Neural crest cell (in vitro differentiated cells): ENCODE measurements at places on chromosomes 7 and 10. TPM values are rescaled to one million over a fixed set of nuclear protein-coding genes. Genes with fewer than 3 reads are reported as not detected.

The BRAT1 gene
- total RNA-seq = 47.3 and 52.7 TPM in 2 replicates

The WNT8B gene
- total RNA-seq = 3.8 and 4.2 TPM in 2 replicates

The CAMK1D gene
- total RNA-seq = 6.4 and 6.5 TPM in 2 replicates

The TAC1 gene
- total RNA-seq = 0.45 TPM in 1 of 2 replicates, not detected in the other

The MYH16 gene
- total RNA-seq = not detected in 2 replicates

The UCMA gene
- not detected in 2 replicates for total RNA-seq

The HGF gene
- 0.05 and 0.14 TPM in 2 replicates for total RNA-seq

The IL6 gene
- total RNA-seq = not detected in 2 replicates

The SEMA3C gene
- total RNA-seq = 36.6 and 36.9 TPM in 2 replicates

The KCNIP2 gene
- 2.2 and 3.9 TPM in 2 replicates for total RNA-seq

The LLCFC1 gene
- total RNA-seq = not detected in 2 replicates

The HK1 gene
- total RNA-seq = 88.8 and 93.2 TPM in 2 replicates

DNA sequence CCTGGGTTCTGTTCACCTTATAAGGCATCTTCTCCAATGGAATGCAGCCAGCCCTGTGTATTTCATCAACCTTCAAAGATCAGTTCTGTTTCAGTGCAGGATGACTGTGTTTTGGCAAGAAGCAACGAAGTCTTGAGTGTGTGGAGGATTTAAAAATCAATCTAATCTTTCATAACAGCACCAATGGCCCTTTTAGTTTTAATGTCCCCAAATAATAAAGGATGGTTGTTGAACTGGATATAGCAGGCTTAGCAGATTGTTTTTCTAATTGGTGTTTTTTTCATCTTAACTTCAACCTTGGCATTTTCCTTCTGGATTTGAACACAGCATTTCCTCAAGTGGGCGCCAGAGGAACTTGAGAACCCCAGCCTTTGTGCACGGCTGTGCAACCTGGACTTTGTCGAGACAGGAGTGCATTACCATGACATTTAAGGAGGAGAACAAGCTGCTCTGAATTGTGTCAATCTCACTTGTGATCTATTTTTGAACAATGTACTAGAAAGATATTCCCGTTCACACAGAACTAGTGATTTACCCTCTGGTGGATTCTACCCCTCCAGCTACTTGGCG lies 313.3 kb upstream of the AKR1E2 start:
- no peak for DNase-seq

- DNase-seq = no peak
These were observed 7.0 kb upstream of the RPEL1 start for GRCh38 chr10:103238506-103239252.

GRCh38 chr7:157645539-157645938 lies 308.7 kb downstream of the DNAJB6 start:
- no peak for DNase-seq

- peak; percentile 80 for DNase-seq
These were observed 71.3 kb upstream of the TNRC18 start for GRCh38 chr7:5494683-5495561.

GRCh38 chr7:132647311-132647710 lies 71.0 kb upstream of the PLXNA4 start:
- no peak for DNase-seq

GRCh38 chr10:97542169-97543024 lies 30.2 kb upstream of the ANKRD2 start:
- no peak for DNase-seq

GRCh38 chr7:102097601-102098161 lies 189.0 kb upstream of the SH2B2 start:
- no peak for DNase-seq

DNA sequence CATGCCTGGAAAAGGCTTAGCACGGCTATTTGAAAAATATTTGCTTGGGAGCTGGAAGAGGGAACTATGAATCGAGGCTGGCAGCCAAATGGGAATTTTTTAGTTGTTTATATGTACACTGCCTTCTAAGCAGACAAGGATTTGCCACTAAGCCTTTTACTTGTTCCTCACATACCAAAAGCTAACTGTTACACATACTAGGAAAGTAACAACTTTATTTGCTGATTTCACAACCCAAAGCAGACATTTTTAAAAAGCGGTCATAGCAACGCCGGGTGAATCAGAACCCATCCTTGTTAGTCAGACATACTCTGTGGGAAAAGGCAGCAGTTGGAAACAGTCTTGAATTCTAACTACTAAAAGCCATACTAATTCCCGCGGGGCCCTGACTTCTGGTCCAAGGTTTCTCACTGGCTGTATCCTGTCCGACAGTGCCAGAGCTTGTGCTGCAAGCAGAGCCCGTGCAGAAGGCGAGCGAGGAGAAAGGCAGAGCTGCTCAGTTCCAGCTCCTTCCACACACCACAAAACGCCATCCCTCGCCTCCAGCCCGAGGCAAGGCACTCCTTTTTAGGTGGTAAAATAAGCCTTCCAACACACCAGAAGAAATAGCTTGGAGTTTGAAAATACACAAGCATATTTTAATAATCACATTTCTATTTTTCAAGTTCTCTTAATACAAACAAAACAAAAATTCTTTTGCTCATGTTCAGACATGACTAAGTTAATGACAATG lies 89.2 kb downstream of the RNF216 start:
- DNase-seq = no peak

GRCh38 chr7:78063758-78064157 lies 265.2 kb downstream of the PHTF2 start:
- DNase-seq = no peak

- no peak for DNase-seq
These were observed 33.0 kb downstream of the MINDY4 start for GRCh38 chr7:30804078-30804661.

DNA sequence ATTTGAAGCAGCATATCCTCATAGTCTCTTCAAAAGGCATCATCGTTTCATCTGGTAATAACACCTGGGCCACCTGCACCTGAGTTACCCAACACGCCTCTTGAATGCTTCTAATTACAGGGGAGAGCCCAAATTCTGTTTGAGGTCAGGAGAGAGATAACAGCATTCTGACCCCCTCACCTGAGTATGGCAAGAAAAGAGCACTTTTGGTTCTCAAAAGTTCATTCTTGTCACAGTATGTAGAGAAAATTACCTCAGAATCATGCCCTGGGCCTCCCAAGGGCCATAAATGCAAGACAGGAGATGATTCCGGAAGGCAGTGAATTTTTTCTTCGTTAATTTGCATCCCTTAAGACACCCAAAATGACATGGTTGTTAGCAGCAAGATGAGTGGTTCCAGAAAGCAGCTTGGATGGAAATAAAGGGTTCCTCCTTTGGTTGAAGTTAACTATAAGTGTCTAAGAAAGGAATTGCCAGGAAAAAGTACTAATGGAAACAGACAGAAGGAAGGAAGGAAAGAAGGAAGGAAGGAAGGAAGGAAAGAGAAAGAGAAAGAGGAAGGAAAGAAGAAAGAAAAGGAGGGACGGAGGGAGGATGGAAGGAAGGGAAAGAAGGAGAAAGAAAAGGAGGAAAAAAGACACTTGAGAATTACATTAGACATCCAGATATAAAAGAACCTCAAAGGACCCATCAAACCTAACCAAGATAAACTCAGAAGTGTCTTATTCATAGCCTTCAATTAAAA lies 228.4 kb upstream of the RHOBTB1 start:
- no peak for DNase-seq

- no peak for DNase-seq
These were observed 301.8 kb upstream of the ZWINT start for GRCh38 chr10:56662765-56663447.

- DNase-seq = no peak
These were observed 71.2 kb downstream of the ALOX5 start for GRCh38 chr10:45444976-45445898.

- DNase-seq = no peak
These were observed 26.3 kb upstream of the PWWP2B start for GRCh38 chr10:132370426-132371340.

GRCh38 chr10:34124522-34125035 lies 690.5 kb downstream of the PARD3 start:
- no peak for DNase-seq

DNA sequence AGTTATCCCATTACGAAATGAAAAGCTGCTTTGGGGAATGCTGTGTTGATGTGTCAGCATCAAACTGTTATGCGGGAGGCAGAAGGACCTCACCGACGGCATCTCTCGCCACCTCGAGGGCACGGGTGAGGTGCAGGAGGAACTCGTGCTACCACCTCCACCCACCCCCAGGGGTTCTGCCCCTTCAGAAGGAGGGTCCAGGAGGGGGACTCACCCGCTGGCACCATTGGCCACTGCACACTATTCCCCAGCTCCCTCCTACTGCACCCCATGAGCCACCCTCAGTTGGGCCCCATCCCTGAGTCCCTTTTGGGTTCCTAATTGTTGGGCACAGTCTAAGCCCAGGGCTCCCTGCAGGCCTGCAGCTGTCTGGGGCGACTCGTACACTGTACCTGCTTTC lies 236.6 kb downstream of the PTPRN2 start:
- no peak for DNase-seq

- no peak for DNase-seq
These were observed 128.9 kb downstream of the DGKI start for GRCh38 chr7:137717811-137718271.

DNA sequence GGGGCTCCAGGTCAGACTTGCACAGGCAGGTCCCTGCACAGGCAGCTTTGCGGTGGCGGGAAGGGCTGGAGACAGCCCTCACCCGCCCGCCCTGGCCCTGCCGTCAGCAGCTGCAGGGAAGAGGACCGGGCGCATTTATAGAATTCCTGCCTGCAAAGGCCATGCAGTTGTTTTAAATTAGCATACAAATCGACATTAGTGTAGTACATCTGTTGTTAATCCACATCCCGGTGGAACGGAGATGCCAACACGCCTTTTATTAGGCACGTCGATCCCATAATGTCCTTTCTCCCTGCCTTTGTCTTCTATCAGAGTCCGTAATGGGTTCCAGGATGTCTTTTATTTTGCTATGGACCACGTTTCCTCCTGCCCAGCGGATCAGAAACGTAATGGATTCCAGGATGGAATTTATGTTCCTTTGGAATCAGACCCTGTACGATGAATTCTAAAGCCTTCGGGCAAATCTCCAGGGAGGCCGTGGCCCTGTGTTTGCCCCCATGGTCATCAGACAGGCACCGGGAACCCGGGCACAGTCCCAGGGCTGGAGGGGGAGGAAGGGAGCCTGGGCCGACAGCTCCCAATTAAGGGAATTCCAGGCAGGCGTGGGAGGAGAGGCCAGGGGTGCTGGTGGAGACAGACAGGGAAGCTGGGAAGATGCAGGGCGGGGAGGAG lies 123.9 kb downstream of the COL26A1 start:
- no peak for DNase-seq

- DNase-seq = no peak
These were observed 30.4 kb downstream of the GET4 start for GRCh38 chr7:906776-907157.

GRCh38 chr10:48782386-48782785 lies 97.7 kb downstream of the WDFY4 start:
- DNase-seq = no peak

GRCh38 chr10:73588656-73589055 lies 2.5 kb downstream of the USP54 start:
- no peak for DNase-seq

- DNase-seq = no peak
These were observed 122.6 kb upstream of the PFKP start for GRCh38 chr10:2944788-2945187.

GRCh38 chr7:21044384-21044783 lies 257.7 kb upstream of the SP8 start:
- no peak for DNase-seq

DNA sequence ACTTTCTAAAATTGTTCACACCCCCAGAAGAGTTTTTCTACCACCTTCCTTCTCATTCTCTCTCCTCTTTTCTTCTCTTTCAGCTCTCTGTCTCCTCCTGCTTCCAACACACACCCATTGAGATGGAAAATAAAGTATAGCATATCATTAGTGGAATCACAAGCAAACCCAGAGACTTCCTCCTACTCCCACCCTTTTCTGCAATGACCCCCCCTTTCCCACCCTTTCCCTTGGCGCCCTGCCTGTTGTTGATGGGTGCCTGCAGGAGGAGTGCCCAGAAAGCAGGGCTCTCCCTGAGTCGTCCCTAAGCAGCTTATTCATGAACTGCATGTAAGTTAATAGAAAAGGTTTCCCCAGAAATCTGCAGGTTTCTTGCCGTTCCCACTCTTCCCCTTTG lies 300.0 kb downstream of the PLXNA4 start:
- DNase-seq = no peak

GRCh38 chr7:4010923-4011656 lies 671.0 kb upstream of the FOXK1 start:
- no peak for DNase-seq

DNA sequence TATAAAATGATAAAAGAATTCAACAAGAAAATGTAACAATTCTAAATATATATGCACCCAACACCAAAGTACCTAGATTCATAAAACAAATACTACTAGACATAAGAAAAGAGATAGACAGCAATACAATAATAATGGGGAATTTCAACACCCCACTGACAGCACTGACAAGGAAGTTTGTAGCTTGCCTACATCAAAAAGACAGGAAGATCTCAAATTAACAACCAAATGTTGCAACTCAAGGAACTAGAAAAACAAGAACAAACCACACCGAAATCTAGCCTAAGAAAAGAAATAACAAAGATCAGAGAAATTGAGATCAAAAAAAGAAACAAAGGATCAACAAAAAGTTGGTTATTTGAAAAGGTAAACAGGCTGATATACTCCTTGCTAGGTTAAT lies 36.5 kb upstream of the TNKS2 start:
- DNase-seq = no peak

GRCh38 chr10:28551086-28551485 lies 18.2 kb downstream of the WAC start:
- DNase-seq = no peak

- DNase-seq = no peak
These were observed 70.2 kb downstream of the NHLRC2 start for GRCh38 chr10:113924664-113925063.

DNA sequence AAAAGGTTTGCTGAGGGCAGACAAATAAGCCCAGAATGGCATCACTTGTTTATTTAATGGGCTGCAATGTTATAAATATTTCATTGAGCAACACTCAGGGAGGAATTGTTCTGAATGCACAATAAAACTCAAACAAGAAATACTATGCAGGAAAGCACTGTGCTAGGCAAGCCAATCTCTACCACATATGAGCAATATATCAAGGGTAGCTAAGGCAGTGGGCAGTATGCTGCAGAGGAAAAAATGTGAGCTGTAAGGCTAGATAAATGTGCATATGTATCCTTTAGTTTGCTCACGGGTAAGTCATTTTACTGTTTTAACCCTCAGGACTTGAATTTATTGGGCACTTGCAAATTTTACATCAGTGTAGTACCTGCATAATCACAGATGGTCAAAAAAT lies 349.6 kb downstream of the CDC14C start:
- DNase-seq = no peak

DNA sequence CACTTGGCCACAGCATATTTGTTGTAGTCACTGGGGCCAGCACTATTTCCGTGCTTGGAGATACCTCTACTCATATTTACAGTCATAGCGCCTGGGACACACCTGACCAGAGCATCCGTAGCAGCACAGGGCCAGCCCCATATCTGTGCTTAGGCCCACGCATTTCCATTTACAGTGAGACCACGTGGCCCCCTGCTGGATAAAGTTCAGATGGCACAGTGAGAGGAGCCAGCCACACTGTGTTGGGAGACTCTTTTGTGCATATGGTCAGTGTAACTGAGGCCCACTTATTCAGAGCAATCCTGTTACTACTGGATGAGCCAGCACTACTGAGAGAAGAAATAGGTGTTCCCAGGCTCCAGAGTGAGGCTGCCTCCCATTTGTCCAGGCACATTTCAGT lies 455.3 kb downstream of the REEP3 start:
- DNase-seq = peak; percentile 51

- DNase-seq = peak; percentile 82
These were observed 7.3 kb upstream of the KLHDC10 start for GRCh38 chr7:130063036-130063435.
